ENCODE measurements at places on chromosomes 3 and 15.

GRCh38 chr3:106004826-106005225 is 136.0 kb upstream of the CBLB start:
- no peak for DNase-seq

- DNase-seq: no peak
These were observed 6.2 kb downstream of the TNIK start for GRCh38 chr3:171454041-171454440.

GRCh38 chr15:73818308-73818985 is 54.9 kb upstream of the TBC1D21 start:
- DNase-seq: no peak

DNA sequence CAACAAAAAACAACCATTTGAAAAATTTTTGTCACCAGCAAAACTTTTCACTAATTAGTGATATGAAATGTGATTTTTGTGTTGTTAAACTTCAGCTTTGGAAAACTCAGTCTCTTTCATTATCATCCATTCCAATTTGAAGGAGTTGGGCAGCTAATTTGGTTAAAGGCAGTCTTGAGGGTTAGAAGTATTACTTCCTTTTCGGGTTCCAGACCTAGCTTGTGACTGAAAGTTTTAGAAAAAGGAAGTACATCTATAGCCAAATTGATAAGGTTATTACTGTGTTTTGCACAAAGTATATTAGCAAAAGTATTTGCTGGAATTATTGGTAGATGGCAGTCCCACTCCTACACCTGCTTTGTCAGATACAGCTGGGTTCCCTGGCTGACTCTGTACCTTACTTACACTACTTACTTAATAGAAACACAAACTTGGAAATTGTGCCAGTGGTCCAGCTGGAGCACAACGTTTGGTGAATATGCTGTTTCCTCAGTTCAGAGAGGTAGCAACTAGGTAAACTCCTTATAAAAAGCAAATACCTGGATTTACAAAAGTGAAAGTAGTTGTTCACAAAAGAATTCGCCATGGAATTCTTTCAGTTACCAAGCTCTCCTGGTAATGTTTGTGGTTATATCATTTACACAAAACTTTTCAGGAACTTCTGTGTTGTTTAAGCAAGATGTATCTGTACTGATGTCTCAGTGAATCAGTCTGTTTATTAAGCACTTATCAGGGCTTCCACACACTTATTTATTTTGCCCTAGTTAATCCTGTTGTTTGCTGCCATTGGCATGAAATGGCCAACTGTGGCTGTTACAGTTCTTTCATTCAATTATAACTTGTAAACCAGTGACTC is 31.6 kb downstream of the TIPARP start:
- DNase-seq: no peak

GRCh38 chr3:32257042-32257441 is 18.6 kb downstream of the CMTM8 start:
- DNase-seq: peak; percentile 50

DNA sequence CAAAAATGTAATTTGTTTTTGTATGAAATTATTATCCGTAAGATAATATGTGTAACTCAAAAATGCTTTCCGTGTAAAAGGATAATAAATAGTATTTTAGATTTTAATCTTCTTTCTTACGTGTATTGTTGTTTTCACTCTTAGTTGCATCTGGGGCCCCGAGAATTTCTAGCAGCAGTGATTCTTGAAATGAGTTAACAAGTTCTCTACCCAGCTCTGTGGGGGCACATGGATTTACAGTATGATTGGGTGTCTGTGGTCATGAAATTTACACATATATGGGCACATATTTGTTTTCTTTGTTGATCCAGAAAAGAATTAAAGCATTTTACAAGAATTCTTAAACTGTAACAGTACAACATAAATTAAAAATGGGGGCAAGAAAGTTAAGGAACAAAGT is 145.9 kb upstream of the LRRFIP2 start:
- no peak for DNase-seq

- DNase-seq: no peak
These were observed 22.5 kb downstream of the SLC41A3 start for GRCh38 chr3:126061301-126062032.

GRCh38 chr3:189235214-189235613 is 63.4 kb downstream of the TPRG1 start:
- no peak for DNase-seq

DNA sequence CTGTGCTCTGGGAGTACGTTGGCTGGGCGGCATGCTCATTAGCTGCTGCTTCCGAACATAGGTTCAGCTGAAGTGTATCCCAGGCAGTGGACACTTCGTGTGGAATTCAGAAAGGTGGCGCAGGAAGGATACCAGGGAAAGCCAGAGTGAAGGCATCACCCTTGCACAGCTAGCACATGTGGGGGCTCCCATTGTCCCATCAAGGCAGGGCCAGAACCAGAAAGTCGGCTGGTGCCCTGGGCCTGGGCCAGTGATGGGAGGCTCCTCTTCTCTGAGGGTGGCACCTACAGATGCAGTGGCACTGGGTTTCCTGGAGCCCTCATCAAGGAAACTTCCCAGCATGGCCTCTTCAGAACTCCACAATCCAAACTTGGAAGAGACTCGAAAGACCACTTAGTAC is 56.6 kb downstream of the PGPEP1L start:
- no peak for DNase-seq
